Left ventricle myocardium inferior (tissue), 1 donor: ENCODE measurements at places on chromosomes 7 and 10. TPM values are rescaled to one million over a fixed set of nuclear protein-coding genes. Genes with fewer than 3 reads are reported as not detected.
A peak's percentile ranks its signal among the peaks of the same experiment; 100 is the strongest.

- DNase-seq = no peak
These were observed 1.2 kb downstream of the GJC3 start for GRCh38 chr7:99928188-99928587.

CALML3 gene
- total RNA-seq = not detected

- DNase-seq = no peak
These were observed 40.0 kb upstream of the BMPR1A start for GRCh38 chr10:86716466-86716865.

DYNC1I1 gene
- total RNA-seq = 38.8 TPM

DNA sequence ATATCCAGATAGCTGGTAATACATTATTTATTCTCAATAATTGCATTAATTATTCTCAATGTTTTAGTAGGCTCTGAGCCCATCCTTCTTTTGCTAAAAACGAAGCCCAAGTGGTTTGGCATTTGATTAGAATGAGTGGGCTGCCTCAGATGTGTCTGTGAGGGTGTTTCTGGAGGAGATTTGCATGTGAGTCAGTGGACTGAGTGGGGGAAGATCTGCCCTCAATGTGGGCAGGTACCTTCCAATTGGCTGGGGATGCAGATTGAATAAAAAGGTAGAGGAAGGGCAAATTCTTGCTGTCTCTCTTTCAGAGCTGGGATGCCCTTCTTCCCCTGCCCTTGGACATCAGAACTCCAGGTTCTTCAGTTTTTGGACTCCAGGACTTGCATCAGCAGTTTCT lies 290.6 kb upstream of the SMIM30 start:
- no peak for DNase-seq

- DNase-seq = no peak
These were observed 5.2 kb downstream of the CHN2 start for GRCh38 chr7:29199776-29200175.

DNA sequence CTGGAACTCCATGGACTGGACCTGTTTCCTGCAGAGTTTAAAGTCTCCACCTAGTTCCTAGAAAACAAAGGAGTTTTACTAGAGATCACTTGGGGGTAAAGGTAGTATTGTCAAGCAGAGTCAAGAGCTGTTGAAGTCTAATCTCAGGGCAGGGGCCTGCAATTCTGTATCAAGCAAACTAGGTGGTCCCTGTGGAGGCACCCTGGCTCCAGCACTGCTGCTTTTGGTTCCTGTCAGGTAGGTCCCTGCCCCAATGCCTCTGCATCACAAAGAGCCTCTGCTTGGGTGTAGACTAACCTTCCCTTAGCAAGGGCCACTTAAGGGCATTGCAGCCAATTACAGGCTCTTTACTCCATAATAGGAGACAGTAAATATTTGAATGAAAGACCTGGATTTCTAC lies 22.5 kb downstream of the ZSCAN25 start:
- no peak for DNase-seq

PCLO gene
- total RNA-seq = 4.2 TPM

NANOS1 gene
- total RNA-seq = 11.7 TPM

CCDC3 gene
- 5.8 TPM for total RNA-seq

DNA sequence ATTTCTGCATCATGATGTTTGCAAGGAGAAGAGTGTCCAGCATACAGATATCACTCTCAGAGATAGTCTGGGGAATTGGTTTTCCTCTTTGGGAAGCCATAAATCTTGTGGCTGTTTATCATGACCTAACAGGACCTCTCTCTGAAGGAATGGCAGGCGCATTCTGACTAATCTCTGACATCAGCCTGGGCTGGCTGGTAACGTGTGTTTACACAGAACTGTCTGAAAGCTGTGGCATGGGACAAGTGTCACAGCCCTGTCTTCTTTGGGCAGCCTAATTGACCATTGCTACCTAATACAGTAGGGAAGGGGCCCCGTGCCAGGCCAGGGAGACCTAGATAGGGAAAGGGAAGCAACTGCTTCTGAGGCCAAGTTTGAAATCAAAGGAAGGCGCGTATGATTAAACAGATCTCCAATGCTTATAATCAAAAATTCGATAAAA lies 73.9 kb upstream of the CABCOCO1 start:
- DNase-seq = no peak

CPED1 gene
- total RNA-seq = 33.8 TPM

- no peak for DNase-seq
These were observed 275.9 kb downstream of the SKAP2 start for GRCh38 chr7:26588511-26588910.

GRCh38 chr7:75658369-75658768 lies 80.4 kb downstream of the HIP1 start:
- DNase-seq = no peak

- DNase-seq = no peak
These were observed 186.5 kb upstream of the ADO start for GRCh38 chr10:62618054-62618453.

GRCh38 chr10:5618829-5619228 lies 47.6 kb downstream of the ASB13 start:
- DNase-seq = peak; percentile 63

ANKRD22 gene
- not detected for total RNA-seq

DNA sequence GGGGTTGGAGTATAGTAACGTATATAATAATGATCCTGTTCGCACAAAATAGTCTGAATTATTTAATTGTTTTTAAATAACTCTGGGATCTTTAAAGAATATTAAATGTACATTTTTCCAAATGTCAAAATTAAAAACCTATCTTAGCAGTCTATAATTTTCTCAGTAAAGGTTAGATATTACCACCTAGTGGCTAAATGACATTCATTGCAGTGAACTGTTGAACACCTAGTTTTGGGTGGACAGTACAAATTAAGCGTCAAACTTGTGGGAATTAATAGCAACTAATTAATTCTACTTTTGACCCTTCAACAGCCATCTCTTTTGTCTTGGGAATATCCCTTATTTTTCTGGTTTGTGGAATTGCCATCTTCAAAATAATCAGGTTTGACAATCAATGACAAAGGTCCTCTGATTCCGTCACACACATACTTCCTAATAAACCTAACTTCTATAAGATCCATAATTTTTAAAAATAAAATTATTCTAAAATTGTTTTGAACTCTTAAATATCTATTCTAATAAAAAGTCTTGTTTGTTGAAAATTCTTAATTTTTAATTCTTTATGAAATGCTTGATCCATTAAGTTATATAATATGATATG lies 165.7 kb downstream of the SEMA3D start:
- no peak for DNase-seq

GRCh38 chr7:74026903-74027682 lies 880 bp upstream of the ELN start:
- DNase-seq = peak; percentile 83
